ENCODE measurements at places on chromosomes 16 and 17.
A peak's percentile ranks its signal among the peaks of the same experiment; 100 is the strongest.

DNA sequence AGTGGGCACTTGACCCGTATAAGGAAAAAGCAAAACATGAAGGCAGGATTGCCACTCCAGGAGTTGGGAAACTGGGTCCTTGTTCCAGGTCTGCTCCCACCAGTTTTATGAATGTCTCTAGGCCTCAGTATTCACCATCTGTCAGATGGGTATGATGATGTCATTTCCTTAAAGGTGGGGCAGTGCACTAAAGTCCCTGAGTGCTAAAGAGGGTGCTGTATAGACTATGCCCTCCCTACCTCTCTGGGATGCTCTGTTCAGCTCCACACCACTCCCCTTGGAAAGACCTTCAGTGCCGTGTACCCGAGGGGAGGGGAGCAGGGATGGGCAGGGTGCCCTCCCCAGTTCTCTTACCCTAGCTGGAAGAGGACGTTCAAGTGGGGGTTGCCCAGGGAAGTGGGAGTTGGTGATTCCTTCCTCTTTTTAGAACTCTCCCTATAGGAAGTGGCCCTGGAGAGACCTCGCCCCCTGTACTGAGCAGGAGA, 2.2 kb downstream of the LASP1 start:
- no peak for DNase-seq

DNA sequence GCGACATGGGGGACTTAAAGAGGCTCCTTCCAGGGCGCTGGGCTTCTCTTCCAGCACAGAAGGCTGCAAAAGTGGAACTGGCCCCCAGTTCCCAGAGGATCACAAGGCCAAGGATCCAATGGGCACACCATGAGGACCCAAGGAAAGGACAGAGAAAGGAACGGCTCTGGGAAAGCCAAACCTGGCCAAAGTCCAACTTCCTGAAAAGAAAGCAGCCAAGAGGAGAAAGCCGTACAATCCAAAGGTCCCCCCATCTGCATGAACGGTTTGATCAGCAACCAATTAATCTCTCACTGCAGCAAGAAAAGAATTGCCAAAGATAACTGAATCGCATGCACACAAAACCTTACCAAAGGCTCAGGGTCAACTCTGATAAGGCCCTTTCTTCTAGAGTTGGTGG, 19.8 kb upstream of the ICAM2 start:
- no peak for DNase-seq

- peak; percentile 47 for DNase-seq
These were observed 170.2 kb downstream of the RAB11FIP4 start for GRCh38 chr17:31561469-31562375.

- DNase-seq = no peak
These were observed 191.8 kb upstream of the CHMP6 start for GRCh38 chr17:80799538-80800480.

GRCh38 chr16:4505356-4506147, 29.4 kb downstream of the HMOX2 start:
- DNase-seq = peak; percentile 58

- DNase-seq = no peak
These were observed 404.8 kb upstream of the HSBP1 start for GRCh38 chr16:83402967-83403366.

GRCh38 chr17:67574658-67575293, 143.0 kb upstream of the NOL11 start:
- no peak for DNase-seq

DNA sequence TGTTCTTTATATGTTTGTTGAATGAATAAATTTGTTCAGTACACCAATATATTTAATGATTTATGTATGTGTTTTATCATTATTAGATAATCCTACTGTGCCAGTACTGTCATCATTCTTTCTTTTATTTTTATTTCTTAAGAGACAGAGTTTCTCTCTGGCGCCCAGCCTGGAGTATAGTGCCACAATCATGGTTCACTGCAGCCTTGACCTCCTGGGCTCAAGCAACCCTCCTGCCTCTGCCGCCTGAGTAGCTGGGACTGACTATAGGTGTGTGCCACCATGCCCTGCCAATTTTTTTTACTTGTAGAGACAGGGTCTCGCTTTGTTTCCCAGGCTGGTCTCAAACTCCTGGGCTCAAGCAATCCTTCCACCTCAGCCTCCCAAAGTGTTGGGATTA, 41.8 kb downstream of the PAFAH1B1 start:
- no peak for DNase-seq

DNA sequence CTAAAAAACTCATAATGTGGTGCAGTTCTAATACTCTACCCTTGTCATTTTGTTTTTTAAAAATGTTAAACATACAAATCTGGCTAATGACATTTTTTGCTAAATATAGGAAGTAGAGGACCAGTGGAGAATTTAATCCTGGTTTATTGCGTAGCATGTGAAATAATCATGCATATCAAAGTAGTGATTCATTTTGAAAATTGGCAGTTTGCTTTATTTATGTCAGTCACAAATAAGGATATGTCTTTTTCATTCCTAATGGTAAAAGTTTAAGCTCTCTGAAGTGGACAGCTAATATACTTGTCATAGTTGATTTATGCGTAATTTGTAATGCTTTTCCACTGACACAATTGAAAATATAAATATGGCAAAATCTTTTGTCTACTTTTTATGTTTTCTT, 224.2 kb downstream of the BCAS3 start:
- DNase-seq = no peak

DNA sequence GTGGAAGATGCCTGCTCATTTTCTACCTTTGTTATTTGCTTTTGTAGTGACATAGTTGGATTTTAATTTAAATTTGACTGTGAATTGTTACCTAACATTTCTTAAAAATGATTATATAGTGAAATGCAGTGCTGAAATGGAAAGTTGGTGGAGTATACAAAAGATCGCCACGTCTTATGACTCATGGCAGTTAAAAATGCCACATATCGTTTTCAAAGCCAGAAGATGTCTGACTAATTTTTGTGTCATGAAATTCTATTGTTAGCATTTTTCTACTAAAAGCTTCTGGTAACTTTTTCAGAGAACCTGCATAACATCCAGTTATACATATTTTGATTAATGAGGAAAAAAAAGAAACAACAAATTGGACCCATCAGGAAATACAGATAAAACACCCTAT, 20.6 kb downstream of the MAP2K4 start:
- no peak for DNase-seq

DNA sequence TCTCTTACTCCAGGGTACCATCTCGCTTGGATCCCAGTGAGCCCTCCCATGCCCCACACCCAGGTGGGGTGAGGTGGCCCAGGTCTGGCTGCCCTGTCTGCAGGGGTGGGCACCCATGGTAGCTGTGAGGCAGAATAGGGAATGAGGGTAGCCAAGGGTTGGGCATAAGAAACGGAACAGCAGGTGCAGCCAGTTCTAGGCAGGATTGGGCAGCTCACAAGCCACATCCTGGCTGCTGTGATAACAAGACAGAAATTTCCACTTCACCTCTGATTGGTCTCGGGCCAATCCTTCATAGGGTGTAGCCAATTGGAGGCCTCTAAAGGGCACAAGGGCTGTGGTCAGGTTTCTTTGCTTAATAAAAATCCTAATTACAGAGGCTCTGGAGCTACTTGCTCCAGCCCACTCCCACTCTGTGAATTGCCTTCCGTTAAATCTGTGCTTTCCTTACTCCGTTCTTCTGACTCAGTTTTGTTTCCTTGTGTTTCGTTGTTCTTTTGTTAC, 1.5 kb upstream of the ARHGDIG start:
- DNase-seq = no peak

DNA sequence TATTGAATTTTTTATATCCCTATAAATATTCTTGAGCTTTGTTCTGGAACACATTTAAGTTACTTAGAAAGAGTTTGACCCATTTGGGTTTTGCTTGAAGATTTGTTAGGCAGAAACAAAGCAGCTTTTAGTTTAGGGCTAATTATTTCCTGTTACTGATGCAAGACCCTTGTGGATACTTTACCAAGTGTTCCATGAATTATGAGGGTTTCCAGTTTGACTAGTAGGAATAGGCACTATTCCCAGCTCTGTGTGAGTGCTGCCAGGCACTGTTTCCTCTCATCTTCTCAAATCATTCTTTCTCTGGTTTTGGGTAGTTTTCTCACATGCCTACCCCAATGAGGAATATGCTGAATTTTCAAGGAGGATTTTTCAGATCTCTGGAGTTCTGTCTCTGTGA, 80.0 kb downstream of the SPACA3 start:
- no peak for DNase-seq

DNA sequence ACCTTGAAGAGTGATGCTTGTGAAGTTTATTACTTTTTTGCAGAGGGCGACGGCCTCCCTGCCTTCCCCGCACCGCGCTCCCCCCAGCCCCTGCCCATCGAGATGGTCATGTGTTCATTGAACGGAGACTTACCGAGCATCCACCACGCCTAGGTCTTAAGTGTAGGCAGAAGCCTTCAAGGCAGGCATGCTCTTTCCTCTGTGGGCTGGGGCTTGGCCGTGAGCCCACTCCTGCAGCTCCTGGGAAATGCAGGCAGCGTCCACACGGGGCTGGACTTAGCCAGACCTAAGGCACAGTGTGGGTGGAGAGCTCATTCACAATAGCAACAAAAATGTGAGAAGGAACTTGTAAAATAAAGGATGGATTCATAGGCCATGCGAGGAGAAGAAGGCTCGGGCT, 19.2 kb downstream of the RNF213 start:
- peak; percentile 65 for DNase-seq

DNA sequence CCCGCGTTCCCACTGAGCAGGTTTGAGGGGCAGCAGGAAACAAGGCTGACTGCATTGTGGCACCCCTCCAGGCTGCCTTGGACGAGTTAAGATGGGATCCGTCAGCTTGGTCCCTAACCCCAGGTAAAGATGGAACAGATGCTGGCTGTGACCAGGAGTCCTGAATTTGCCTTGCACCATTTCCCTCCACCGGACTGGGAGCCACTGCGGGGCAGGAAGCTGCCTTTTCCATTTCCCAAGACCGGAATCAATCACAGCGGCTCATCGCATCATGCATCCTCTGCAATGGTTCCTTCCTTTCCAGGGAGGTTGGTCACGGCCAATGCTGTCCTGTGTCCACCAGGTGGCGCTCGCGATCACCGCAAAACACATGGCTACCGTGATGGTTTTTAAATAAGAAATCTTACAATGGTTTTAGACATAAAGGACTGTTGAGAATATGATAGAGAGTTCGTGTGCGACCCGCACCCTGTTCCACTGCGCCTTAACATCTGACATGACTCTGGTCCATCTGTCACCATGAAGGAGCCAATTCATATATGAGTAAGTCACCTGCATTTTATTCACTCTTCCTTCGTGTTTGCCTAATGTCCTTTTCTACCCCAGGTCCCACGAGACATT, 6.8 kb upstream of the MEAK7 start:
- peak; percentile 93 for DNase-seq

GRCh38 chr16:13931845-13932244, 11.9 kb downstream of the ERCC4 start:
- no peak for DNase-seq

- DNase-seq = peak; percentile 95
These were observed 7.9 kb downstream of the KDM6B start for GRCh38 chr17:7841915-7842379.

- DNase-seq = no peak
These were observed 52.4 kb downstream of the NEUROD2 start for GRCh38 chr17:39555368-39555767.

DNA sequence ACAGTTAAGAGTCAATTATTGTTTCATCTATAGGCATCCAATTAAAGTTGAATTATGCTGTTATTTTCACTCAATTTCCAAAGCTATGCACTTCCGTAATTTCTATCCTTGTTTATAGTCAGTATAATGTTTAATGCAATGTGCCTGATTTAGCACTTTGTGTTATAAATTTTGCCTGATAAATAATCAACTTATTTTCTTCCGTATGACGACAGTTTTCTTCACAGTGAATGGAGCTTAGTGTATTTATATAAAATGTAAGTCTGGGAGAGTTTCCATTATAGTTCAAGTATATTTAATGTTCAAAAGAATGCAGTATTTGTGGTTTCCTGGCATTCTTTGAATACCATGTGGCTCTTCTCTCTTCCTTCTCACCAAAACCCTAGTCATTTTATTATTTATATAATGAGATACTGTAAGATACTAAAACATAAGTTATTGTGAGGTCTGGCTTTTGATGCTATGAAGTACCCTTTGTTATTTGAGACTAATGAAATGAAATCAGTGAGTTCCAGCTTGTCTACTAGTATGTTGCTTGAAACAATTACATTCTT, 240.6 kb downstream of the PRKCA start:
- no peak for DNase-seq

GRCh38 chr16:4038448-4038847, 77.8 kb downstream of the ADCY9 start:
- no peak for DNase-seq

- DNase-seq = peak; percentile 45
These were observed 258.0 kb downstream of the PMP22 start for GRCh38 chr17:15007147-15007553.

DNA sequence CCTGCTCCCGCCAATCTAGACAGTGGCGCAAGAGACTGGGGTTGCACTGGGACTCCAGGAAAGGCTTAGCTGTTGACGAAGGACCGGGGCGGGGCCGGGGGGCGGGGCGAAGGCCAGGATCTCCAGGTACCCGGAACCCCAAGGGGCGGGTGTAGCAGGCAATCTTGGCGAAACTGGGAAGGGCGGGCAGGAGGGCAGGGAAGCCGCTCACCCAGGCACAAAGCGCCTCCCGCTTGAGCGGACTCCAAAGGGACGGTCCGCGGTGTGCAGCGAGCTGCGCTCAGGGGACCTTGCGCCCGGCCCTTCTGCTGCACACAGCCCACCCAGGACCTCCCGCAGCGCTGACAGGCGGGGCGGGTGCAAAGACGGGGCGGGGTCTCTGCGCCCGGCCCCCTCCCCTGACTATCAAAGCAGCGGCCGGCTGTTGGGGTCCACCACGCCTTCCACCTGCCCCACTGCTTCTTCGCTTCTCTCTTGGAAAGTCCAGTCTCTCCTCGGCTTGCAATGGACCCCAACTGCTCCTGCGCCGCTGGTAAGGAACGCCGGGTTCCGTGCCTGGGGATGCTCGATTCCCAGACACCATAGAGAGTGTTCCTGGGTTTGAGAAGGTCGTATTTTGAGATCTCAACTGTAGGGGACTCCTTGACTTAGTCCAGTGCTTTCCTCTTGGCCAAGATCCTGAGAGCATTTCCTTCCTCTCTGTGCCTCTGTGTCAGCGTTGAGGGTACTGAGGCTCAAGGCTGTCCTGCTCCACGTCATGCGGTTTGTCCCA, at the start of gene MT1F:
TSS of gene MT1F (plus strand) at position 405 of the 772 bp plus-strand sequence. CDS start at position 505, 100 bp downstream.
- peak; percentile 49 for DNase-seq

- no peak for DNase-seq
These were observed 19.4 kb downstream of the RARA start for GRCh38 chr17:40328386-40328766.

GRCh38 chr17:11900041-11900476, 97.2 kb downstream of the ZNF18 start:
- peak; percentile 55 for DNase-seq

- no peak for DNase-seq
These were observed 7.0 kb upstream of the CCNF start for GRCh38 chr16:2422123-2422867.

GRCh38 chr16:1746693-1747195, 24.6 kb downstream of the NME3 start:
- no peak for DNase-seq

- DNase-seq = no peak
These were observed 237.1 kb downstream of the PARN start for GRCh38 chr16:14392960-14393359.

GRCh38 chr17:16027708-16028584, 28.3 kb downstream of the TTC19 start:
- DNase-seq = no peak

Data from femur (tissue), 1 donor.